ENCODE measurements at places on chromosomes 3 and 15. TPM values are rescaled to one million over a fixed set of nuclear protein-coding genes. Genes with fewer than 3 reads are reported as not detected.
A peak's percentile ranks its signal among the peaks of the same experiment; 100 is the strongest.

DNA sequence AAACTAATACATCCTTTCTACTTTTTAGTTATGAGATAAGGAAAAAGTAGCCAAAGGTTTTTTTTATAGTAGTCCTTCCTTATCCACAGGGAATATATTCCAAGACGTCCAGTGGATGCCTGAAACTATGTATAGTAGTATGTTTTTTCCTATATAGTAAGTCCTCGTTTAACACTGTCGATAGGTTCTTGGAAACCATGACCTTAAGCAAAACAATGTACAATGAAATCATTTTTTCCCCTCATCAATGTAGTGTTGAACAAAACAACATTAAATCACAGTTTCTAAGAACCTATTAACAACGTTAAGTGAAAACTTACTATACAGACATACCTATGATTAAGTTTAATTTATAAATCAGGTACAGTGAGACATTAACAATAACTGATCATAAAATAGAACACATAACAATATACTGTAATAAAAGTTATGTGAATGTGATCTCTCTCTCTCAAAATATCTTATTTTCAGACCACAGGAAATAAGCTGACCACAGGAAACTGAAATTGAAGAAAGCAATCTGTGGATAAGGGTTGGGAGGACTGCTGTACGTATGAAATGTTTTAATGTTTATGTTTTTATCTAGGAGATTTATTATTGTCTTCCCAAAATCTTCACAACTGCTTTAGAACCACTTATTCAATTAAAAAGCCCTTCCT, 20.6 kb downstream of the COPS2 start:
- no peak for DNase-seq

LTF gene
- total RNA-seq = 3.6 TPM

IMPG2 gene
- total RNA-seq = 0.65 TPM

MCF2L2 gene
- 0.38 TPM for total RNA-seq

GRCh38 chr3:132285620-132285945, 31.6 kb upstream of the ACP3 start:
- DNase-seq = no peak

DNA sequence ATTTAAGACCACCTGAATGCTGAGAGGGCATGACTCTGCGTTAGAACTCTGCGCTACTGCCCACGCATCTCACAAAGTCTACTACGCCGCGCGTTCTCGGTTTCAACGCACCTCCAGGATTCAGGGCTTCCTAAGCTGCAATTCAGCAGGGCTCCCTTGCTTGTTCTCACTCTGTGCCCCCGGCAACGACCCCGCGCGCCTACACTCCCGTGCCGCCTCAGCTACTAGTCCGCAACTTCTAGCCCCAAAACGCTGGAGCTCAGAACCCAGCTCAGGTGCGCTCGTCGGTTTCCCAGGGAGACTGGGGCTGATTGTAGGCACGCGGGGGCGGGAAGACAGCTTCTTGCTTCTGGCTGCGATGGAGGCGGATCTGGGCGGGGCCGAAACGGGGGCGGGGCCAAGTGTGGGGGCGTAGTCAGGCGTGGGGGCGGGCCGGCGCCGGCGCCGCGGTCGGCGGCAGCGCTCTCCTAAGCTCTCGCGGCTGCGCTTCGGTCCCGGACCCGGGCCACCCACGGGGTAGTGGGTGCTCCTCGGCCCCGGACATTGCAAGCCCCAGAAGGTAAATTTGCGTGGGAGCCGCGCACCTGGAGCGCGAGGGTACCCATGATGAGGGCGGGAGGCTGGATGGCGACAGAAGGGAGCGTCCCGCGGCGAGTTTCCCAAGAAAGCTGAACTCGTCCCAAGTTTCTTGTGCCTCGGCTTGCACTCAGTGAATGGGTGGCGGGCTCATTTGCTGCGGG, at the start of gene ARHGEF26:
Gene ARHGEF26, plus strand, starts transcription at position 430 of the 740 bp plus-strand sequence. CDS start 603 bp downstream, outside the sequence.
- peak; percentile 95 for DNase-seq

CADPS gene
- 1.6 TPM for total RNA-seq

TGM5 gene
- total RNA-seq = 0.56 TPM

MYL3 gene
- total RNA-seq = 5.9 TPM

ZNF385D gene
- 25.8 TPM for total RNA-seq

PCBP4 gene
- total RNA-seq = 48.9 TPM

- no peak for DNase-seq
These were observed 648 bp upstream of the P2RY1 start for GRCh38 chr3:152834191-152834775.

C2CD4B gene
- total RNA-seq = 1.1 TPM

DNA sequence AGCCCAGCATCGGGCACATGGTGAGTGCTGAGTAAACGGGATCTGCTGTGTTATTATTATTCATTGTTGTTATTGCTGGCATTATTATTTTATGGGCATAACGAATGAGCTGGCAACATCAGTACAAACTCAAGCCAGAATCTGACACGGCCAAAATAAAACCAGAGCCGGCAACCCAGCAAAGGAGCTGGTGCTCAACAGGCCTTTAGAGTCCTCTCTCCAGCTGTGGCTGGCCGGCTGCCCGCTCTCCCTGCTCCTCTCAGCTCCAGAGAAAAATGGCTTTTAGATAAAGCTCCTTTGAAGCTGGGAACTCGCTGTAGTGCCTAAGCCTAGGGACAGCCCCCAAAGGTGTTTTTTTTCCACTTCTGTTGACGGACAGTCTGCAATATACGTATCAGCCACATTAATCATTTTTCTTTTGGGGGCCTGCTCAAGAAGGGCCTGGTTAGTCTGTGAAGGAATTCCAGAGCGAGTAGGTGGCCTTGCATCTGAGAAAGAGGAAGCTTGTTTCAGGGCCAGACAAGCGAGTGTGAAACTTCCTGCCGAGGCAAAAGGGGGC, 193.9 kb upstream of the UBE2E1 start:
- peak; percentile 89 for DNase-seq

ADPRH gene
- total RNA-seq = 17.9 TPM

BAHD1 gene
- 13.8 TPM for total RNA-seq

CAND2 gene
- total RNA-seq = 13.1 TPM

All from posterior vena cava (tissue), 2 donors.